ENCODE measurements at places on chromosomes 13 and 19.

- no peak for DNase-seq
These were observed 12.7 kb downstream of the DOT1L start for GRCh38 chr19:2176337-2176994.

DNA sequence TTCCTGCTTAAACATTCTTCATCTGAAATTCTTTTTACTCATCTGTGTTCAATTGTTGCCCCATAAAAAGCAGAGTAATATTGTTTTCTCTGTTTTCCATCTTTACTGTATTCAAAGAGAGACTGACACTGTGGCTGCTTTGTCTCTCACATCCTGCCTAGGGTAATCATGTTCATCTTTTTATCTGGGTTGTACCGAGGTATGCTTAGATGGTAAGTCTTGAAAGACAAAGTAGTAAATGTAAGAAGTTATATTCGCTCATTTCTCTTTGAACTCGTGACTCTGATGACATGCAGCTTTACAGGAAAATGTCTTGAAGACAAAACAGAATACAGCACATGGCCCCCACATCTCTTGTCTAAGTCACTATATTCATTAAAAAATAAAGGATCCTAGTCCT, 20.0 kb upstream of the CYSLTR2 start:
- no peak for DNase-seq

DNA sequence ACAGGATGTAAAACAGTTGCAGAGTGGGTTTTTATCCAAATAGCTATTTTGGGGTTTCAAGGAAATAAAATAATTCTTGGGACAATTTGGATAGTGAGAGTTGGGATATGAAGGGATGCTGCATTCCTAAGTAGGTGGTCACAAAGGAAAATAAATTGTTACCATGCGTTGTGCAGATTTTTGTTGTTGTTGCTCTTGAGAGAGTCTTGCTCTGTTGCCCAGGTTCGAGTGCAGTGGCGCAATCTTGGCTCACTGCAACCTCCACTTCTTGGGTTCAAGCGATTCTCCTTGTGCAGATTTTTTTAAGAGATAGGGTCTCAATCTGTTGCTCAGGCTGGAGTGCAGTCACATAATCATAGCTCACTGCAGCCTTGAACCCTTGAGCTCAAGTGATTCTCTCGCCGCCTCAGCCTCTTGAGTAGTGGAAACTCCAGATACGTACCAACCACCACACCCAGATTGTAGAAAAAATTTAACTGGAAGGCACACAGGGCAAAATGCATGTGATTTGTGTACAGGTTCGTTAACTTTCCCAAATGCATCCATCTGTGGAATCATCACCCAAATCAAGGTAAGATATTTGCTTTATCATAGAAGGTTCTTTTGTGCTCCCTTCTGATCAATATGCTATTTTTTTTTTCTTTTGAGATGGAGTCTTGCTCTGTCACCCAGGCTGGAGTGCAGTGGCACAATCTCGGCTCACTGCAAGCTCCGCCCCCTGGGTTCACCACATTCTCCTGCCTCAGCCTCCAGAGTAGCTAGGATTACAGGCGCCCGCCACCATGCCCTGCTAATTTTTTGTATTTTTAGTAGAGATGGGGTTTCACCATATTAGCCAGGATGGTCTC, 16.0 kb downstream of the SLC1A5 start:
- no peak for DNase-seq

DNA sequence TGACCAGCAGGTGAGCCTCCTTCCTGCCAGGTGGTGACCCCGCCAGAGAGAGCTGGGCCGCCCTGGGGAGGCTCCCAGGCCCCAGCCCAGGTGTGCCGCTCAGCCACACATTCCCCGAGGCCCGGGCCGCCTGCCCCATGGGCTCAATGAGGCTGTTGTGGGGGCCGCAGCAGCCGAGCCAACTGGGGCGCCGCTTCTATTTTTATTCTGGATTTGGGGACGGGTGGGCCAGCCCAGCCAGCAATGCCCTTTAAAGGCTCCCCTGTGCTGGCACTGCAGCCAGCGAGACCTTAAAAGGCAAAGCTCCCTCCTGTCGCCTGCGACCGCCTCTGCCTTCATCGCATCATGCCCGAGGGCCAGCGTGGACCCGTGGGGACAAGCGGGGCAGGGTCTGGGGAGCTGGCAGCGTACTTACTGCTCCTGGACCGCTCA, 17.7 kb upstream of the CRTC1 start:
- DNase-seq = no peak

DNA sequence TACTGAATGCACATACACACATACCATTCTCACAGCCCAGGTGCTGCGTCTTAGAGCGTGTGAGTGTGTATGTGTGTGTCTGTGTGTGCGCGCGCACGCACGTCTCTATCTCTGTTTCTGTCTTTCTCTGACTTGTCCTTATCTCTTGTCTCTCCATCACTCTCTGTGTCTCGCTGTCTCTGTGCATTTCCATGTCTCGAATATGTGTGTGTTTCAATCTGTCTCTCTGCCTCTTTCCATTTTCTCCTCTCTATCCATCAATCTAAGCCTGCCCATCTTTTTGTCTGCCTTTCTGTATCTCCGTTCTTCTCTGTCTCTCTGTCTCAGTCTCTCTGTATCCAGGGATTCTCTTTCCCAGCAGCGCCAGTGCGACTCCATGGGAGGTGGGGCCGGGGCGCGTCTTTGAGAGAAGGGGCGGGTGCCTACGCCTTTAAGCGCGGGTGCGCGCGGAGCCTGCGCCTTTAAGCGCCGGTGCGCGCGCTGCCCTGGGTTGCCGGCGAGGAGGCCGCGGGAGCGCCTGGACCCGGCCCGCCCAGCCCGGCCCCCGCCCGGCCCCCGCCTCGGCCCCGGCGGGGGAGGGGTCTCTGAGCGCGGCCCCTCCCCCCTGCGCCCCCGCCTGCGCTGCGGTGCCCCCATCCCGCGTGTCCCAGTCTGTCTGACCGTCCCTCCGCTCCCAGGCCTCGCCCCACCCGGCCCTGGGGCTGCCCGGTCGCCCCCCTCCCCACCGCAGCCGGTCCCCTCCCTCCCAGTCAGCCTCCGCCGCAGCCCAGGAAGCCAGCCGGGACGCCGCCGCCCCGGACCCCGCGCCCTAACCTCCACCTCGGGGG, at the start of gene LRFN3:
TSS of gene LRFN3 (plus strand) at position 464 of the 827 bp plus-strand sequence. CDS start 3,052 bp downstream, outside the sequence.
- DNase-seq = peak; percentile 35

GRCh38 chr19:21569494-21569865, 64.1 kb downstream of the ZNF429 start:
- peak; percentile 33 for DNase-seq

GRCh38 chr13:20305587-20305986, 73.5 kb upstream of the GJB6 start:
- no peak for DNase-seq

GRCh38 chr13:113791761-113792160, 32.7 kb downstream of the TMEM255B start:
- no peak for DNase-seq

- no peak for DNase-seq
These were observed 46.7 kb upstream of the KL start for GRCh38 chr13:32969516-32969941.

DNA sequence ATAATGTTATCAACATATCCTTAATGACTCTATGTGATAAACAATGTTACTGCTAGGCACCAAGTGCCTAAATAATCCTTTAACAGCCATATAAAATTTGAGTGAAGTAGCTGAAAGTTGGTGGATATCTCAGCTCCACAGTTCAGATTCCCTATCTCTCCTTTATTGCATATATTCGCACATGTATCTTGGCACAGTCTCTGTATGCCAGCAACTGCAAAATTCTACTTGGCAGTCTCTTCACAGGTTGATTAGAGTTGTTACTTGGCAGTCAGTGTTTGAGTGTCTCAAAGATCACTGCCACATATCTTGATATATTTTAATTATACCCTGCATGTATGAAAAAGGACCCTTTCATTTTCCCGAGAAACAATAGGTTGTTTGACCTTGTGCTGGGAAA, 879.3 kb downstream of the OLFM4 start:
- DNase-seq = no peak

- peak; percentile 41 for DNase-seq
These were observed 51.3 kb upstream of the LSM14A start for GRCh38 chr19:34120846-34121639.

- DNase-seq = no peak
These were observed 154.8 kb downstream of the ABCC4 start for GRCh38 chr13:95146486-95146885.

DNA sequence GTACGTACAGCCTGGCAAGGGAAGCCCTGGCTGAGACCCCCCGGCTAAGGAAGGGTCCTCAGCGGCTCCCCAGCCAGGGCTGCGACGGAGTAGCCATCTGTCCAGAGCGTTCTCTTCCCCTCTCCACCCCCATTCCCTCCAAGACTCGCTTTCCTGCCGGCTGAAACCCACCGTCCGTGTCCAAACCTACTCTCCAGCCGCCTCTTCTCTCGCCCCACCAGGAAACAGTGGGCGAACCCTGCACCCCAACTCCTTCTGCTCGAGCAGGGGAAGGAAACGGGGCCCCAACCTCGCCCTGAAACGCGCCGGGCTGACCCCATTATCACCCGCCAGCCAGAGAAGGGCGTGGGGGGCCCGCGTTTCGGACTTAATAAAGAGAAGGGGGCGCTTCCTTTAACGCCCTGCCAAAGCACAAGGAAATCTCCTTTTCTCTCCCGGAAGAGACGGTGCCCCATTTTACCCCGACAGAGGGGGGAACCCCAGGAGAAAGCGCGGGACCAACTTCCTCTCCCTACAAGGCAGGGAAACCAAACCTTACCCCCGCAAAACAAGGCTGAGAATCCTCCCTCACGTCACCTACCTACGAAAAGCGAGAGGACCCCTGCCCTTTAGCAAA, 2.5 kb downstream of the ZC3H4 start:
- DNase-seq = no peak

GRCh38 chr19:11251650-11252314, 10.5 kb downstream of the DOCK6 start:
- no peak for DNase-seq

All from T-helper 1 cell (primary cell).